ENCODE measurements at places on chromosomes 12 and 14. TPM values are rescaled to one million over a fixed set of nuclear protein-coding genes. Genes with fewer than 3 reads are reported as not detected.

- no peak for DNase-seq
These were observed 3.2 kb upstream of the MLH3 start for GRCh38 chr14:75054421-75054820.

DNA sequence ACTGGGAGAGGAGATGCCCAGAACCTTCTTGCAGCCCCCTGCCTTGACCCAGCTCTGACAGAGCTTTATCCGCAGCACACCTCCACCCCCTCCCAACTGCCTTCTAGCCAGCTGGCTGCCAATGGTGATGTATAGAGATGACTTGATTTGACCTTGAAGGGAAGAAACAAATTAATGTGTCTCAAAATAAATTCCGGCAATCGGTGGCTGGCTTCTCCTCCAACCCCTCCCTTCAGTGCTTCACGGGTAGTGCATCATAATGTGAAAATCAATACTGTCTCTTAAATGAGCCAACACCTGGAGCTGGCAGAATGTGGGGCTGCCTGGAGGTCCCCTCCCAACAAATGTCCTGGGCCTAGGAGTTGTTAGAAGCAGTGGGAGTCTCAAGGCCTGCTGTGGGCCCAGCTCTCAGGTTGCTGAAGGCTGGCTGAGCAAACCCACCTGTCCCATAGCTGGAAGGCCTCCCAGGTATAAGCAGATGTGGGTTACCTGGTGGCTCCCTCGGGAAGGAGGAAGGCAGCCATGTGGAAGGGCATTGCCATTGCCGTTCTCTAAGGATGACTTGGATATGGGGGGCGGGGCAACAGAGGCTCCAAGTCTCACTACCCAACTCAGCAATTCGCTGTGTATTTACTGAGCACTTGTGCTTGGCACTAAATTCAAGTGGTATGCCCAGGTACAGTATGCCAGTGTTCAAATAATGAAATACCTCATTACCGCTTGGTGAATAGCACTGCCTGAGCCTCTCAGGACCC, 23.2 kb downstream of the HSPB8 start:
- DNase-seq: no peak

DNA sequence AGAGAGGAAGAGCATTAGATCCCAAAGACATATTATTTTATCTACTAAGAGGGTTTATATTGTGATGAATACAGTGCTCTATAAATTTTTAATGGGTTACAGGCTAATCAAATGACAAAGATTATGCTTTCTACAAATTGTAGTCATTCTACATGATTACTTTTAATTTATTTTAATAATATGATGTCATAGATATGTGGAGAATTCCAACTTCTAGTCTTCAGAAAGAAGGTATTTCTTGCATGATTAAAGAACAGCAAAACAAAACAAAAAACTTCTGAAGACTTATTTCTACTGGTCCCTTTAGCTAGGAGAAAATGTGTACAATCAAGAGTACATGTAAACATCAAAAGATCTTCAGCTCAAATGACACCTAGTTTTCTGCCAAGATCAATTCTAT, 71.5 kb upstream of the FOXG1 start:
- DNase-seq: no peak

DNA sequence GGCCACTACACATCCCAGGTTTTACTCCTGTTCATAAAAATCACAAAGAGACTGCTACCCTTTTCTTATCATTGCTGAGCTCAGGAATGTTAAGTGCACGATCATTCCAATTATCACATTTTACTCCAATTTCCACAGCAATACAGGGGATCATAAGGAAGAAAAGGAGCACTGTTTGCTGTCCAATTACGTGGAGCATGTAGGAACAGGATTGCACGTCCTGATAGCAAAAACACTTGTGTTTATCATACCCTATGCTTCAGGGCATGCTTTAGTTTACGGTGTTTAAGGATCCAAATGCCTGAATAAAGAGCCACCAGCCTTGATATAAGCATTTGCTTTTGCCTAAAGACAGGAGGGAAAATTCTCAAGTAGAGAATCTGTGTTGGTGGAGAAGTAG, 155.4 kb upstream of the EGLN3 start:
- no peak for DNase-seq

- DNase-seq: no peak
These were observed 478 bp downstream of the RITA1 start for GRCh38 chr12:113186033-113186365.

- DNase-seq: no peak
These were observed 92.8 kb downstream of the DIO3 start for GRCh38 chr14:101654051-101654450.

DNA sequence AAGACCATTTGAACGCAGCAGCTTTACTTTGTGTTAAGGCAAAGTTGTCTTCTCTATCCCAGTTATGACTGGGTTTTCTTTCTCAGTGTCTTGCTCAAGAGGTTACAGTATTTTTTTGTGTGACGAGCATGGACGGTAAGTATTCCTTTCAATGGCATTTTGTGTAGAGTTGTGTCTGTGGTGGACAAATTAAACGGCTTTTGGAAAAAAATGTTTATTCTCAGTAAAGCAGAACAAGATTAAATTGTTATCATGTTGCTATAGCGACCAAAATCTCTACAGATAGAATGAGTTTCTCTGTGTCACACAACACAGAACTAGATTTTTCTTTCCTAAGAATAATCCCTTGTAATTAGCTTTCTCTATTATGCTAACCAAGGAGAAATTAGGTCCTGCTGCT, 417.1 kb downstream of the AEBP2 start:
- DNase-seq: no peak

GRCh38 chr12:49503674-49504180, 35.1 kb upstream of the KCNH3 start:
- DNase-seq: no peak

- DNase-seq: no peak
These were observed 44.9 kb downstream of the RNF34 start for GRCh38 chr12:121444842-121445202.

GRCh38 chr12:67545298-67545697, 103.2 kb upstream of the DYRK2 start:
- no peak for DNase-seq

GRCh38 chr12:96462571-96463280, 26.7 kb upstream of the CFAP54 start:
- DNase-seq: no peak

The KLRK1 gene
- total RNA-seq: 135 TPM

DNA sequence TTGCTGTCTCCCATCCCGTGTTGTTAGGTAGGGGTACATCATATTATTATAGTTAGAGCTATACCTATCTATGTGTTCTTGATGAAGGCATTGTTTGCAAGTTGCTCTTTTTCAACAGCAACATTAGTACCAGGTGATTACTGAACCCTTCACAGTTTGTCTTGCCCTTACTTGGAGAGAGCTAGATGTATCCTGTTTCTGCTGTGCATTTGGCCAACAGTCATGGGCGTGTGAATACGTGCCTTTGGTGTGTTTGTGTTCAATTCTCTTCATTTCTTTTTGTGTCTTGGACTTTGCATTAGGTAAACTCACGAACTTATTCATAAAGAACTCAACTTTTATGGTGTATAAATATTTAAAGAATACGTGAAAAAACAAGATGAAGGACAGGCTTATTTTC, 14.3 kb downstream of the ARF6 start:
- DNase-seq: no peak

The INHBC gene
- not detected for total RNA-seq

The PRICKLE1 gene
- total RNA-seq: 0.61 TPM

- DNase-seq: no peak
These were observed 55.4 kb upstream of the DDX11 start for GRCh38 chr12:31018106-31018789.

DNA sequence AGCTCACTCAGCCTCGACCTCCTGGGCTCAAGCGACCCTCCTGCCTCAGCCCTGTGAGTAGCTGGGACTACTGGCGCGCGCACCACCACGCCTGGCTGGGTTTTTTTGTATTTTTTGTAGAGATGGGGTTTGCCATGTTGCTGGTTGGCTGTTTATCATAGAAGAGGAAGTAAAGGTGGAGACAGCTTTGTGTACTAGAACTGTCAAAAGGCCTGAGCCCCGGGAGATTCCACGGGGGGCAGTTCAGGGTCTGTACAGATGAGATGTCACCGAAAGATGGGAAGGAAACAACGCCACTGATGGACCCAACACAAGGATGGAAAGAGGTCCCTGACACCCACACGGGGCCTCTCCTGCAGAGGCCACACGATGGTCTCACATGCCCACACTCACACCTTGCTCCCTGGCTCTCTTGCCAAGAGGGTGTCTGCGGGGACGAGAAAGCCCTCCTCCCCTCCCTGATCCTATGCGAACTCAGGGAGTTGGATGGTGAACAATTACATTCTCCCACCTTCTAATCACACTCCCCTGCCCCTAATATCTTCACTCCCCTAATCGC, 66.6 kb downstream of the KDM2B start:
- DNase-seq: no peak

The RAN gene
- total RNA-seq: 1,473 TPM

GRCh38 chr14:104993306-104993705, 7.7 kb downstream of the CLBA1 start:
- DNase-seq: no peak

The SLC8A3 gene
- total RNA-seq: not detected

DNA sequence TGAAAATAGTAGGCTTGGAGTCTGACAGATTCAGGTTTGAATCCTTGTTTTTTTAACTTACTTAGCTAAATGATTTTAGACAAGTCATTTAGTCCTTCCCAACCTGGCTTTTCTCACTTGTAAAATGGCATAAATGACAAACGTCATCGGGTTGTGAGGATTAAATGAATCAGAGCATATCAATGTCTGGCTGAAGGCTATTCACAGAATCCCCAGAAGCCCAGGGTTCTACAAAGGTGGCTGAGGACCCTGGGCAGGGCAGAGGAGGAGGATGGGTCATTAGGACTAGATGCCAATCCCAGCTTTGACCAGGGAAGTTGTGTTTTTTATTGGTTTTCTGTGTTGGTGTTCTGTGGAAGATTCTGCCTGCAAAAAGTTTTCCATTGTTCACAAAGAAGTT, 7.6 kb upstream of the PTPRB start:
- no peak for DNase-seq

The MYO1A gene
- 1.5 TPM for total RNA-seq

- no peak for DNase-seq
These were observed 251.9 kb downstream of the TMEM132D start for GRCh38 chr12:129651951-129652350.

- DNase-seq: peak; percentile 54
These were observed 1.2 kb downstream of the DYRK2 start for GRCh38 chr12:67649570-67650387.

The RASSF9 gene
- not detected for total RNA-seq

The RNASE7 gene
- total RNA-seq: not detected

The LHX5 gene
- not detected for total RNA-seq

DNA sequence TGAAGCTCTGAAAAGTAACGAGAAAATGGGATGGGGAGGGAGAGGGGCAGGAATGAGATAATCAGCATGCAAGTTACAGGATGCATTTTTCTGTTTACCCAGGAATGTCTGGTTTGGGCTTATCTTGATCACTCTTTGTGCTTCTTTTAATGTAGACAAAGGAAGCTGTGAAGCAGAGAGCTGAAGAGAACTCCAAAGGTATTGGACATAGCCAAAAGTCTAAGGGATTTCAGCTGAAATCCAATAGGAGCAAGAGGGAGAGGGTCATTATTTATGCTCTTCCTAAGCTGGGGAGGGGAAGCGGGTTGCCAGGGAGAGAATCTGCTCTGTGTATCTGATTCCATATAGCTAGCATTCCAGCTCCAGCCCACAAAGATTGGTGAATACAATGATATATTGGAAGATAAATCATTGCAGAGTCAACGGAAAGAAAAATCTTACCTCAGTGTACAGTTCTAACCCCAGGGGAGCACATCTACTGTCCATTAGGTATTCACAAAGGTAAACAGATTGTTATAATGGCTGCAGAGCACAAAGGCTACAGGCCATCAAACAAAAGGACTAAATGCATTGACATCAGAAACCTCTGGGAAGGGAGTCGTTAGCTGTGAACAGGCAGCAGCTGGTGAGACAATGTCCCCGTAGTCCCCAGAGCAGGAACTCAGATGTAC, 61.0 kb upstream of the PELI2 start:
- no peak for DNase-seq

DNA sequence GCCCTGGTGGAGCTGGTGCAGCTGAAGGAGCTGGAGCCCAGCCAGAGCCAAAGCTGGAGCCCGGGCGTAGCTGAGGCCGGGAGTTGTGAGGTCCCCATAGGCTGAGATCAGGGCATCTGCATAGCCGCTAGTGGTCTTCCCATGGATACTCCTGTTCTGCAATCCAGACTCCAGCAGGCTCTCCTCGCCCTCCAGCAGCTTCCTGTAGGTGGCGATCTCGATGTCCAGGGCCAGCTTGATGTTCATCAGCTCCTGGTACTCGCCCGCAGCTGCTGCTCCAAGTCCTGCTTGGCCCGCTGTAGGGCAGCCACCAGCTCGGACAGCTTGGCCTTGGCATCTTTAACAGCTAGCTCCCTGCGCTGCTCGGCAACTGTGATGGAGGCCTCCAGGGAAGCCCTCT, 966.1 kb downstream of the FSCB start:
- no peak for DNase-seq

GRCh38 chr14:94448071-94448808, 4.4 kb downstream of the SERPINA11 start:
- no peak for DNase-seq

DNA sequence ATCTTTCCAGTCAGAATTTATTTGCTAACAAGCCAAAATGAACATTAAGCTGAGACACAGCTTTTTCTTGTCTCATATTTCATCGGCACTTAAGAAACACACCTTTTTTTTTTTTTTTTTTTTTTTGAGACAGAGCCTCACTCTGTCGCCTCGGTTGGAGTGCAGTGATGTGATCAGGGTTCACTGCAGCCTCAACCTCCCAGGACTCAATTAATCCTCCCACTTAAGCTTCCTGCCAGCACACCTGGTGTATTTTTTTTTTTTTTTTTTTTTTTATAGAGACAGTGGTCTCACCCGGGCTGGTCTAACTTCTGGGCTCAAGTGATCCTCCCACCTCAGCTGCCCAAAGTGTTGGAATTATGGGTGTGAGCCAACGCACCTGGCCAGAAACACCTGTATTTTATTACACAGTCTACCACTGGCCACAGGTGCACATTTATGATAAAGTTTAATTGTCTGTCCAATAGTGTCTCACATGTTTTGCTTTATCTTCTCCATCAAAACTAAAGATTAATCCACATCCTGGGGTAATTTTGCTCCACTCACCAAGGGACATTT, 62.7 kb downstream of the C2CD5 start:
- DNase-seq: no peak

DNA sequence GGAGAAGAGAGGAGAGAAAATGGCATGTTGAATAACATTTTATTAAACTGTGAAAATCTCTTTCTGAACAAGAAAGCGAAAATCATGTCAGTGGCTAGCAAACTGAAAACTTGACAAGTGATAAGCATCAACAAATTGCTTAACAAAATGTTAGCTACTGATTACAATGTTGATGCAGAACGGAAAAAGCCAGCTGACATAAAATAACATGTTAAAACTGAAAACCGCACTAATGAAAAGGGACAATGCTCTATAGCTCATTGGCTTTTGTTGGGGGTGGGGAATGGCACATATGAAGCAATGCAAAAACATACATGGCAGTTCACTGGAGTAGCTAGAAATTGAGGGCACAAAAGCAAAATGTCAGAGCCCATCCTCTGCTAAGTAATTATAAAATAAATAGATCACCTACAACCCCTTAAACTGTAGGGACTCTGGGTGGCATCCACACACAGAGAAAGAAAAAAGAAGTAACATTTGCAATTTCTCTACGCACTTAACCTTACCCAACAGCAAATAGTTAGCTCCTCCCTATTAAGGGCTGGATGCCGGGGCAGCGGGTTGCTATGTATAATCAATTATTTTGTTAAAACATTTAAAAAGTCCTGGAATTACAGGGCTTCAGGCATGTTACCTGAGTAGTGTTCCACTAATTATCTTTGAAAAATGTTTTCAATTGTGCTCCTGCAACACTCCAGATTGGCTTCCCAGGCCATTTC, 129.2 kb upstream of the USP15 start:
- no peak for DNase-seq

GRCh38 chr14:87000081-87000480, 992.9 kb downstream of the GALC start:
- no peak for DNase-seq
